H54 (cell line): ENCODE measurements at places on chromosomes 3 and 15.
A peak's percentile ranks its signal among the peaks of the same experiment; 100 is the strongest.

DNA sequence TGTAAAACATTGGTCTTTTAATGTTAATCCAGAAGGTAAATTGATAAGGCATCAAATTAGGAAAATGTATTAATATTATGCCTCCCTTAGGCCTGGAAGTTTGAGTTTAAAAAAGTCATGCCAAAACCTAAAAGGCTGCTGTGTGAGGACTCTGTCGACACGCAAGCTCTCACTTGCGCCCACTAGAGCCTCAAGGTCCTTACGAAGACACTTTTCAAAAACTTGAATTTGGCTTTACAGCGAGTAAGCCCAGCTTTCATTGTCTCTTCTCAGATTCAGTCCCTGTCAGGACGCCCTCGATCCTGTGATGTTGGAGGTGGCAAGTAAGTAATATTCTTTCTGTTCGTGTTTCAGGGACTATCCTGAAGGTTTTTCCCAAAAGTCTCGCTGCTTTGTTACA, 89.7 kb downstream of the CRTC3 start:
- DNase-seq: no peak

GRCh38 chr3:9248522-9249271, 749 bp downstream of the SRGAP3 start:
- no peak for DNase-seq

GRCh38 chr15:47610736-47611135, 106.6 kb upstream of the SEMA6D start:
- no peak for DNase-seq

DNA sequence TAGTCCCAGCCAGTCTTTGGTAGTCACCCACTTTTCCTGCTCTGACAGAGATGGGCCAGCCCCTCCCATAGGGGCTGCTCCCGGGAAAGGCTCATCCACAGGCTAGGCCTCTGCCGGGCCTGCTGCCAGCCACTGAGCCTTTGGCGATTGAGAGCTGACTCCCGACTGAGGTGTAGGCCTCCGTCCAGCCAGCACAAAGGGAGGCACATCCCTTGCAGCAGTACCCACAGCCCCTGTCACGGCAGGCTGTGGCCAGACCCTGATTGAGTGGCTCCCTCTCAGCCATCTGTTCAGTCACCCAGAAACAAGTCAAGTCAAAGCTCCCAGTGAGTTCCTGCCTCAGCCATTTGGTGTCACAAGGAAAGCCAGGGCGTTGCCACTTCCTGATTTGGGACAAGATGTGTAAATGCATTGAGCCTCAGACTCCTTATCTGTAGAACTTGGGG, 6.2 kb upstream of the PAK6 start:
- no peak for DNase-seq

- no peak for DNase-seq
Measured at GRCh38 chr15:81069356-81069755, 64.7 kb upstream of the CFAP161 start.

GRCh38 chr3:102361101-102361500, 73.7 kb upstream of the ZPLD1 start:
- no peak for DNase-seq

DNA sequence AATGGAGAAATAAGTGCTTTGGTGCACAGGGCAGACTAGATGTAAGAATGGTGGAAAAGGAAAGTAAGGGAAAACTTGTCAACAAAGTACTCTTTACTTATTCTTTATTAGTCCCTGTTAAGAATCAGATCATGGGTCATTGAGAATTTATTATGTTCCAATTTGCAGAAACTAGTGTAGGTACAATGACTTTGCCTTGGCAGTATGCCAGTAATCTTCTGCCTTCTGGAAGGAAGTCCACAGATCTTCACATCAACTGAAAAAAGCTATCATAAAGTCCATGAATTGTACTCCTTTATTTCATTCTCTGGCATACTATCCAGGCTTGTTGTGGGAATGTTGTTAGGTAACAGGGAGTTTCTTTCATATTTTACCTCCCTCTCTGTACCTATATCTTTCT, 88.2 kb upstream of the FLNB start:
- DNase-seq: no peak

DNA sequence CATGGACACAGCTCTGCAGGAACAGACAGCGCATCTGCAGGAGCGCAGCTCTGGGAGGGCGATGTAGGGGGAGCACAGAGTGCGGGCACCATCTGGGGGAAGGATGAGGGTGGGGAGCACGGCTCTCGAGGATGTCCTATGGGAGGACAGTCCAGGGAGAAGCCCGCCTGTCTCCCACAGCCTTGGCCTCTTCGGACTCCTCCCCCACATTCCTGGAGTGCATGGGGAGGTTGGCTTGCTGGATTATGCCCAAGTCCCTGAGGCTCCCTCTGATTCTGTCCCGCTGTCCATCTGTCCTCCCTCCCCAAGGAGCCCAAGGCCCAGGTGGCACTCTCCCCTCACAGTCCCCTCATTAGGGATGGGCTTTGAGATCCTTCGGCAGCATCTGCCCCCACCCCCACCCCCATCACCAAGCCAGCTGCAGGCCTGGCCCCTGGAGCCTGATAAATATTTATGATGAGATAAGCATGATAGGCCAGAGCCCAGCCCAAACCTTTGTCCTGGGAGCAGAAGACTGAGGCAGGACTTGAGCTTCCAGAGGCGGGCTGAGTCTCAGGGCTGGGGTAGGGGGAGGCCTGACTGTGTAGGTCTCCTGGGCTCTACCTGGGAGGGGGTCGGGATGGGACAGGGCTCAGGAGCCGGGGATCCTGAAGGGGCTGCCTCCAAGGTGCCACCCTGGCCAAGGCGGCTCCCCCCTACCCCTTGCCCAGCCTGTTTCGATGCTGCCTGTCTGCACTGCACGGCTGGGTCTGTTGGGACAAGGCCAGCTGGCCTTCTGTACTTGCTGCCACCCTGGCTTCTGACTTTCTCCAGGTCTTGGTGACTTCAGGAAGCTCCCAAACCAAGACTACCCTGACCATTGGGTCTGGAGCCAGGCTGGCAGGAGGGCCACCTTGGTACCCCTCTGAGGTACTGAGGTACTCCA, 28.6 kb upstream of the SEMA3F start:
- peak; percentile 92 for DNase-seq

DNA sequence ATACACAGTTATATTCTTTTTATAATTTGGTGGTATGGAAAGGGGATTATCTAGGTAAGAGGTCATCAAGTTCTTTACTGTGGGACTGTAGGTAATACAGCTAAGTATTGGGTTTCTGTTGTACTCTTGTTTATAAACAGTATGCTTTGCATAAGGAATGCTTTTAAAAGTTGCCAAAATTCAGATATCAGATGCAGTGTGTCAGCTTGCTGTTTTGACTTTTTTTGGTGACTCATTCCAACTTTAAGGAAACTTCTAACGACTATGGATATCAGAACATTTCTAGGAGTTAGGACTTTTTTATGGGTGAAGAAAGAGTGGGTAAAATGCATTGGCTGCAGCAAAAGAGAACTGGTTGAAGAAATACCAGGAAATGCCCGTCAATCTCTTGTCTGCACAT, 2.8 kb downstream of the SCAANT1 start:
- no peak for DNase-seq

DNA sequence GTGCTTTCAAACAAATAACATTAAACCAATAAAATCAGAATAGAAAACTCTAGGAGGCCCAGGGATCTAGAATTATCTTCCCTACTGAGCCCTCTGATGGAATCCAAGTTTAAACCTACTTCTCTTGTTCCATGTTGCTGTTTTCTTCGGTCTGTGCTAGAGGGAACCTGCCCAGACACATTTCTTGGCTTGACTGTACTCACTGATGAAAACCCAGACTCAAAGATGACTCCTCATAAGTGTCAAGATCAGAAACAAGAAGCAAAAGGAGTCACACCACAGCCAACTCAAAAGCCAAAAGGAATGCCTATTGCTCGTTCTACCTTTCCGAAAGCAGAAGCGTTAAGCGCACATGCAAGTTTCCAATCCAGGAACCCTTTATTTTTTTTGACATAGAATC, 31.6 kb downstream of the SCAP start:
- no peak for DNase-seq

- DNase-seq: no peak
Measured at GRCh38 chr3:134832585-134832984, 37.5 kb downstream of the EPHB1 start.

DNA sequence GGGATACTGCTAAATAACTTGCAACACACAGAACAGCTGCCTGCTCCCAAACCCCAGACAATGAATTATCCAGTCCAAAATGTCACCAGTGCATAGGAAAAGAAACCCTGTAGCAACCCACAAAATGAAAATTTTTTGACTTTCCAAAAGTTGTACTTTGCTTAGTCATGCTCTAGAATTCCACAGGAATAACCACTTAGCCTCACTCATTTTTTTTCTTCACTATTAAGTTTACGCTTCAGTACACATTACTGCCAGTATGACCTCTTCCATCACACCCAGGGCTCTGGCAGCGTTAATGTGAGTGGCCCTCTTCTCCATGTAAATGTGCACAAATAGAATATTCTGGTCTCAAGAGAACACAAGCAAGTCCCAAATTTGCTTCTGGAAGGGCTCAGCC, 259.8 kb downstream of the MAGI1 start:
- DNase-seq: no peak

DNA sequence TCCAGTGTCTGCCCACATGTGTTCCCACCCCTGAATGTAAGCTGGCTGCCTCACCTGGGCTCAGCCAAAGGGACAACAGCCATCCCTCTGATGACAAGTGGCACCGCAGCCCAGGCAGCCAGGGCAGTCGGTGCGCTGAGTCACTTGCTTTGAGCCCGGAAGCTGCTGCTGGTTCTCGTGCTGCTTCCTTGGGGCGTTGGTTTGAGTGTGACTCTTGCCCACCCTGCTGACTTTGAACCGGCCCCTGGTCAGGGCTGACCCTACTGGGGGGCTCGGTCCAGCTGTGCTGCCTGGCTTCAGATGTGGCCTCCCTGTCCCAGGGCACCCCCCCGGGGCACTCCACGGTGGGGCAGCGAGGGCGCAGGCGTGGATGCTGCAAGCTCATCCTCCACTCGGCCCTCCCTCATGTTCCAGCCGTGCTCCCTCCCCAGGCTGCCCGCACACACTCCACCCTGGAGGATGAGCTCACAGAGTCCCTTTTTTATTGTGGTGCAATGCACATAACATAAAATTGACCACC, 62.1 kb downstream of the EFCAB12 start:
- no peak for DNase-seq

DNA sequence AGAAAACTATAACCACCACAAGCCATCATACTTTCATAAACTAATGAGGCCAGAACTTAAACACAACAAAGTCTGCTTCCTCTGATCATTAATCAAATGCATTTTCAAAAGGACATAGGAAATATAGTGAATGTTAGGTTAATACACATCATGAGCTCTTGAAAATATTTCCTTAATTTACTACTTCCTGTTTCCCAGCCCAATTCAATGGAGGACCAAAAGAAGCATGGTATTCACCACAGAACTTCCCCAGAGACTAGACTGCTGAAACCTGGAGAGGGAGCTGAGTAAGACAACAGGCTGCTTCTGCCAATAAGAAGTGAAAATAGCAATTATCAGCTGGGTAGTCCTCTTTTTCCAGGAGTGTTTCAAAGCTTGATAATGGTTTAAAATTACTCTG, 250.3 kb downstream of the ULK4 start:
- no peak for DNase-seq

DNA sequence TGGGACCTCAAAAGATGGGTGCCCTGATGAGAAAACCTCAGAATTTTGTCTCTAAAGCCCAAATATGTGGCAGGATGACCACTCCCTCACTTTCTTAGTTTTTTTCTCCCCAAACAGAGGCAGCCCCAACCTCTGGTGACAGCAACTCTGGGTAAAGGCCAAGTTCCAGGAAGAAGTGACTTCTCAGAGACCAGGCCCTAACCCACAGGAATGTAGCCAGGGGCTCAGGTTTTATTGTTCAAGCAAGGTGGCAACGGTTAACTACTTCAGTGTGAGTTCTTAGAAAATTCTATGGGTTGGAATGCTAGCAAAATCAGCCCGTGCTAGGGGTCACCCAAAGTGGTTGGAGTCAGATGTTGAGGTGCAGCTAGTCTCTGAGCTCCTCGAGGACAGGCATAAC, 5.1 kb upstream of the DNAJA4 start:
- no peak for DNase-seq

DNA sequence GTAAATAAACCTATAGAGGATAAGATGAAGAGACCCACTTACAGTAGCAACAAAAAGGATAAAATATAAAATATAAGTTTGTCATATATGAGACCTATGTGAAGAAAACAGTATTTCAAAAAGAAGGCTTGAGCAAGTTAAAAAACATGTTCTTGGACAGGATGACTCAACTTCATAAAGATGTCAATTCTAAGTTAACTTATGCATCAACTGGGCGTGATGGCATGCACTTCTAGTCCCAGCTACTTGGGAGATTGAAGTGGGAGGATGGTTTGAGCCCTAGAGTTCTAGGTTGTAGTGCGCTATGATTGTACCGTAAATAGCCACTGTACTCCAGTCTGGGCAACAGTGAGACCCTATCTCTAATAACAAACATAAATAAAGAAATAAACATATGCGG, 59.7 kb downstream of the PDCD6IP start:
- DNase-seq: no peak

DNA sequence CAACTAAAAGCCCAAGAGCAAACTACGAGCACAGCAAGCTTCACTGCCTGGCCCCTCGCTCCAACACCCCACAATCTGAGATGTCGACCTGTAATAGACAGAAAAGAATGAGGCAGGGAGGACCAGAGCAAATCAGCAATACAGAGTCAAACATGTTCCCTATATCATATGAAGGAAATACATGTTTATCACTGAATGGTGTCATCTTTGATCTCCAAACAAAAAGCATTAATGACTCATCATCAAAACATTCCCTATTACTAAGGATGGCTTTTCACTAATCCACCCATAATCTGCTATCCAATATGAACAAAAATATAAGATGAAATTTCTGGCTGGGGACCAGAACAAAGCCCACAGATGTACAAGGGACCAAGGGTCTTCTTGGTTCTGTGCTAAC, 34.7 kb downstream of the MYO5A start:
- DNase-seq: no peak

- DNase-seq: no peak
Measured at GRCh38 chr3:66416556-66417304, 84.1 kb downstream of the LRIG1 start.

DNA sequence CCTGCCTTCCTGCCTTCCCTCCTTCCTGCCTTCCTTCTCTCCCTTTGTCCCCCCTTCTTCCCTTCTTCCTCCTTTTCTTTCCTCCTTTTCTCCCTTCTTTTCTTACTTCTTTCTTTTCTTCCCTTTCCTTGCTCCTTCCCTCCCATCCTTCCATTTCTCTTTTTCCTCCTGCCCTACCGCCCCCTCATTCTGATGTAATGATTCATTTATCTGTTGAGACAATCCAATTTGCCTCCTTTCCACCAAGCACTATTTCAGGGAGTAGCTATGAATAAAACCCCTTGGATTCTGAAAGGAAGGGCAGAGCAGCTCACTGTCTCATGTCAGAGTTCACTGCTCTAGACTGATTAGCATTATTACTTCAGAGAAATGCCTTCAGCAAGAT, 462.6 kb downstream of the PDCD6IP start:
- no peak for DNase-seq

- no peak for DNase-seq
Measured at GRCh38 chr15:77525907-77526594, 105.4 kb downstream of the HMG20A start.
